Stimulated activated CD8-positive, alpha-beta memory T cell treated with anti-CD3 and anti-CD28 coated beads, Interleukin-15, amount 100 ng/mL, for 4 hours (primary cell): ENCODE measurements at places on chromosomes 1 and 21.

GRCh38 chr1:34362949-34363348 is 186.2 kb downstream of the C1orf94 start:
- DNase-seq, result no peak

DNA sequence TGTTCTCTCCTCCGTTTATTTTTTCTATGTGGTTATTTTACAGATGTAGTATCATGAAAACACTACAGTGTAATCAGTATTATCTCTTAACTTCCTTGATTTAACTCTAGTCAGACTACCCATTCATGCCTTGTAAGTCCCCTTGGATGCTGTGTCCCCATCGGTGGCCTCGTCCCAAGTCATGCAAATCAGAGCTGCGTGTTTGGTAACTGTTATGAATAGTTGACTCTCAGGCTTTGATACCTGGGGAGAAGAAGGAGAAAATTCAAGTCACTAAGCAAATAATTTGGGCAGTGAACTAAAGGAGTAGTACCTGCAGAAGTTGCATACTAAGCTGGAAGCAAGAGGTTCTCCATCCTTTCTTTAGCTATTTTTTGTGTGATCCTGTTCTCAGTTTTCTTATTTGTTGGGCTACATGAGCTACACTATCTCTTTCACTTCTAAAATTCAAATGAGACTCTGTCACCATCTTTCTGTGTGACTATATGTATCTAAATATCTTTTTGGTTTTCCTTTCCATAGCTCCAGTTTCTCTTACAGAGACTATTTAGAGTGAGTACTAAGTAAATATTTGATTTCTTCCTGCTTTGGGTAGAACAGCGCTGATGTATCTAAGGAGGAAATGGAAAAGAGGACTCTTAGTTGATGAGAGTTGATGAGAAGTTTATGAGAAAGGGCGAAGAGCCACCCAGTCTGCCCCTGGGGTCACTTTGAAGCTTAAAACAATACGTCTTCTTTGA is 50.9 kb downstream of the VANGL2 start:
- no peak for DNase-seq

DNA sequence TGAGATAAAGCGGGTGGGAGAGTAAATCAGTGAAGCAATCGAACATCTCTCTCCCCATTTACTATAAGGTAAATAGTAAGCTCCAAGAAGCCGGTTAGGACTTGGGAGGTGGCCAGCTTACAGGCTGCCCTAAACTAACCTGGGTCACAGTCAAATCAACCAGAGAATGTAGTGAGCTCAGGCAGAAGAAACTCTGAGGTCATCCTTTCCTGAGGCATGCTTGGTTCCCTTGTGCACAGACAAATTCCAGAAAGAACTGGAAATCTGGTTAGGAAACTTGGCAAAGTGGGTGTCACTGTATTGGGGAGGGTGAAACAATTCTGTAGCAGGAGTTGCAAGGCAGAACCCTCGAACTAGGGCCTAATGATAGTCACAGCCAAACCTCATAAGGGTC is 72.5 kb downstream of the NTMT2 start:
- no peak for DNase-seq

- DNase-seq, result no peak
Measured at GRCh38 chr1:226590614-226591013, 42.0 kb downstream of the STUM start.

DNA sequence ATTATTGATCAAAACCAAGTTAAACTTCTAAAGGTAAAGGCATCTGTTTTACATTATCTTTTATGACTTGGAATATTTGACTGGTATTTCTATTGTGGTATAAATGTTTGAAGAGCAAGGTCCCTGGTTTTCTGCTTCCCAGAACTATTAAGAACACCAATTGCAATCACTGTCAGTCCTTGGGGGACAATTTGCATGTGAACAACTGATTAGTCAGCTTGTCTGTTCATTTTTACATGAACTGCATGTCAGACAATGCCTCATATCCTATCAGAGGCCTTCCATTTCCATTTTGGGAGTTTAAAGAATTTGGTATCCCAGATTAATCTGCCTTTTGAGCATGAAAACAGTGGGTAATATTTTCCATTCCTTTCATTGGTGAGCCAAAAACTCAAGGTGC is 654.9 kb upstream of the USP24 start:
- DNase-seq, result no peak

GRCh38 chr1:185720633-185721272 is 13.4 kb upstream of the HMCN1 start:
- DNase-seq, result no peak

DNA sequence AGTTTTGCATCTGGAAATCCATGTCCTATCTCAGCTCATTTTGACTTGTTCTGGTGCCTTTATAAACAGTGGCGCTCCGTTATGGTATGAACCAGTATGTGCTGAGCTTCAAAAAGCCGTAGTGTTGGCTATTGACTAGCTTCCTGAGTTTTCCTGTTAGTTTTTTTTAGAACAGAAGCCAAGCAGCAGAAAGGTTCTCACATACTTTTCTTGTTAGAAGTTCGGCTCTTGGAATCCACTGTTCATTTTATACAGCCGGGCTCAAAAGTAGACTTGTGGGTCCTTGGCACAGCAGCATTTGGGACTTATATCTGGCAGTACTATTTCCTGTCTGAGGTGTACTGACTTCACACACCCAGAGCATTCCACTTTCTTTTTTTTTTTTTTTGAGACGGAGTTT is 63.8 kb downstream of the TBCE start:
- DNase-seq, result no peak
